ENCODE measurements at places on chromosomes 1 and 21.

DNA sequence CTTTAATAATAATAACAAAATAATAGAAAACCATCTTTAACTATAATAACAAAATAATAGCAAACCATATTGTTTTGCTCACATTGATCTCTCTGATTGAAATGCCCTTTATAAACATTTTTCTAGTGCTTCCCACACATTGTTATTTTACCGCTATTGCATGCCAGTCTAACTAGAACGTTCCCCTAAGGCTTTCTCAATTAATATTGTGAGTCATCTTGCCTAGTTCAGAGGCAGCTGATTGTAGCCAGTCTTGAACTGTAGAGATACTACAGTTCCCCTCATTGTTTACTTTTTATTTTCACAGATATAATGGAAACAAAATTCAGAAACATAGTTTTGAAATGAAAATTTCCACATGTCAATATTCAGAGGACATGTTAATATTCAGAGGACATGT lies 192.3 kb upstream of the ADGRL4 start:
- DNase-seq: no peak

DNA sequence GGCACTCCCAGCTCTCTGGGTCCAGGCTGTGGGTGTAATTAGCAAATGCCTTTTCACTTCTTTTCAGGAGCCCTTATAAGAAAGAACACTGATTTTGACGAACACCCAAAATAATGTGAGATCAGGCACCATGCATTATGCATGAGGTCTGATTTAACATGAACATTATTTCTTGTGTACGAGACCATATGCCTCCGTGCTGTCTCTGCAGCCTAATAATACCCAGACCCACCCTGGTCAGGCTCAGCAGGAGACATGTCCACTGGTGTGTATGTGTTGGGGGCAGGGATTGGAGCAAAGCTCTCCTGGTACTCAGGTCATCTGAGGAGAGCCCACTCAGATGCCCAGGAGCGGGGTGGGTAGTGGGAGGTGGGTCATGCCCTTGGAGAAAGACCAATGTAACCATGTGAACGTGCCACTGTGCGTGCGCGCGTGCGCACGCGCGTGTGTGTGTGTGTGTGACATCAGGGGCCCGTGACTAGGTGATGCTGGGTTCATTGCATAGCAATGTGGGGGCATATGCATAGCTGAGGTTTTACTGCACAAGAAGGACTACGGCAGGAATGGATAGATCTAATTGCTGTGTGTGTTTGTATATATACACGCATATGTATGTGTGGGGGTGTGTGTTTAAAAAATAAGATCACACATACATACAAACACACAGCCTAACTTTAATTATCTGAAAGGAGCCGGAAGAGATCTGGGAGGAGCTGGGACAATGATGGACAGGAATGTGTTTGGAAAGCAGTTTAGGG lies 7.1 kb downstream of the POU3F1 start:
- no peak for DNase-seq

DNA sequence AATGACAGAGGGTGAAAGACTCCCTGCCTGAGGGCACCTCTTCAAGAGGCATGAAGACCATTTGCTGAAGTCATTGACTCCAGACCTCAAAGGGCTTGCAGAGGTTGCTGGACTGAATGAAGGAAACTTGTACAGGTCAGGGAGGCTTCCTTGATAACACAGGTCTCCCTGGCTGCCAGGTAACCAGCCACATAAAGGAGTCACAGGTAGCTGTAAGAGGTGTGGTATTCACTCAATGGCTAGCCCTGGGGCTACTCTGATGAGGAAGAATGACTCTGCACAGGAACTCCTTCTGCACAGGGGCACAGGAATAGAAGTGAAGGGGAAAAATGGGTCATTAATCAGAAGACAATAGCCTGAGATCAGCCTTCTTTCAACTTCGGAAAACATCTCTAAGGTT lies 187.5 kb downstream of the LMX1A start:
- DNase-seq: no peak

GRCh38 chr1:212745303-212745702 lies 45.7 kb upstream of the BATF3 start:
- no peak for DNase-seq

DNA sequence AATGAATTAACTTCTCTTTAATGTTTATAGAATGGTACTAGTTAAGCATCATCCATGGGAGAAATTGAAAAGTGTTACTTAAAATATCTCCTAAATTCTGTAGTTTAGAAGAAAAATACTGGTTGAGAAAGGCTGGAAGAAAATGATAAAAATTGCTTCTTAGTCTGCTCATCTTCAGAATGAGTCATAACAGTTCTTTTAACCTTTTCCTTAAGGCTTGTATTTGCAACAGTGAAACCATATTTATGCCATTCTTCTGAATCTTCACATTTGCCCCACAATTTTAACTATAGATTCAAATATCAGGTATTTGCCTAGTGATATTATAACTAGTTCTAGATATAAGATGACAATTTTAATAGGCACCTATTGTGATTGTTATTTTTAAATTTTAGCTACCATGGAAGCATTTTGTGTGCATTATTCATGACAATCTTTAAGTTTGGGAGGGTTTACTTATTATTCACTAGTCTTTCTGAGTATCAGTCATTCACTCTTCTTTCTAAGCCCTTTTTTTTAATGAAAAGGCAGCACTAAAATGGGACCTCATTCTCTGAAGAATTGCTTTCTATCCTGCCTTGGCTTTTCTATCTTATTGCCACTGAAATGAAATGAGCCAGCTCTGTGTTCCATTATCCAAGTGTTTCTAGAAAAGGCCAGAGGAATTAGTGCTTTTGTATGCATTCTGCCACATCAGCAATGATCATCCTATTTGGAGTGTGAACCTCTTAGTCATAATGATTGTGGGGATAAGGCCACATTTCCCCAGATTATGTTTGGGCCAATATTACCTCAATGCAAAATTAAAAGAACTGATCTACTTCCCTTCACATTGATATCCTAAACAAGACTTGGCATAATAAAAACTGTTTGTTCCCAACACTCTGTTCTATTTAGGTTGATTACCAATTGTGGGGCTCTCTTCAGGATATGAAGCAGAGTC lies 58.4 kb downstream of the SAMSN1 start:
- no peak for DNase-seq

- no peak for DNase-seq
These were observed 9.0 kb upstream of the ELOVL1 start for GRCh38 chr1:43376723-43377235.

- DNase-seq: no peak
These were observed 179.2 kb upstream of the FMN2 start for GRCh38 chr1:239912471-239912870.

GRCh38 chr21:21163904-21164303 lies 165.7 kb downstream of the NCAM2 start:
- peak; percentile 47 for DNase-seq

GRCh38 chr1:229136822-229137221 lies 134.1 kb upstream of the RAB4A start:
- no peak for DNase-seq

Measured in fibroblast of skin of left biceps (primary cell).